ENCODE measurements at places on chromosomes 6 and 20.

DNA sequence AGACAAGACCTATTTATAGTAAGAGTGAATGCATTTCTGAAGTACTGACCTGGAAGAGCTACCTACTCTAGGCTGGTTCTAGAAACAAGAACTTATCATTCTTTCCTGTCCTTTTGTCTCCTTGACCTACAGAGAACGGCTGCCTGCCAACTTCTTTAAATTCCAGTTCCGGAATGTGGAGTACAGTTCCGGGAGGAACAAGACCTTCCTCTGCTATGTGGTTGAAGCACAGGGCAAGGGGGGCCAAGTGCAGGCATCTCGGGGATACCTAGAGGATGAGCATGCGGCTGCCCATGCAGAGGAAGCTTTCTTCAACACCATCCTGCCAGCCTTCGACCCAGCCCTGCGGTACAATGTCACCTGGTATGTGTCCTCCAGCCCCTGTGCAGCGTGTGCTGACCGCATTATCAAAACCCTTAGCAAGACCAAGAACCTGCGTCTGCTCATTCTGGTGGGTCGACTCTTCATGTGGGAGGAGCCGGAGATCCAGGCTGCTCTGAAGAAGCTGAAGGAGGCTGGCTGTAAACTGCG lies 8.3 kb downstream of the APOBEC2 start:
- DNase-seq, result no peak

GRCh38 chr6:136360783-136361182 lies 71.1 kb upstream of the BCLAF1 start:
- DNase-seq, result no peak

GRCh38 chr6:36679043-36679833 lies 724 bp downstream of the CDKN1A start:
- DNase-seq, result peak; percentile 36

DNA sequence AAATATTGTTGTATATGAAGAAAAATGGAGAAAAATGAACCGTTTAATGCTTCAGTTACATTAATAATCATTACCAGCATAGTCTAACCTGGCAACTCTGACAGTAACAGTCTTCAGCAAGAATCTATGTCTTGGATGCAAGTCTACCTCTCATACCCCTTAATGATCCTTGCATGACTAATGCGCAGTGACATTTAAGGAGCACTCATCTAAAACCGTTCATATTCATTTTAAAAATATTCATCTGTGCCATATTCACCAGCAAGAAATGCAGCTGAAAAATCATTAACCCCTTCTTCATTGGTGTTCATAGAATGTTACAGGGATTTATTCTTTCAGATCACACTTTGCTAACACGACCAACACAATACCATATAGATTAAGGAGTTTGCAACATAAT lies 227.2 kb upstream of the ASCC3 start:
- DNase-seq, result no peak

DNA sequence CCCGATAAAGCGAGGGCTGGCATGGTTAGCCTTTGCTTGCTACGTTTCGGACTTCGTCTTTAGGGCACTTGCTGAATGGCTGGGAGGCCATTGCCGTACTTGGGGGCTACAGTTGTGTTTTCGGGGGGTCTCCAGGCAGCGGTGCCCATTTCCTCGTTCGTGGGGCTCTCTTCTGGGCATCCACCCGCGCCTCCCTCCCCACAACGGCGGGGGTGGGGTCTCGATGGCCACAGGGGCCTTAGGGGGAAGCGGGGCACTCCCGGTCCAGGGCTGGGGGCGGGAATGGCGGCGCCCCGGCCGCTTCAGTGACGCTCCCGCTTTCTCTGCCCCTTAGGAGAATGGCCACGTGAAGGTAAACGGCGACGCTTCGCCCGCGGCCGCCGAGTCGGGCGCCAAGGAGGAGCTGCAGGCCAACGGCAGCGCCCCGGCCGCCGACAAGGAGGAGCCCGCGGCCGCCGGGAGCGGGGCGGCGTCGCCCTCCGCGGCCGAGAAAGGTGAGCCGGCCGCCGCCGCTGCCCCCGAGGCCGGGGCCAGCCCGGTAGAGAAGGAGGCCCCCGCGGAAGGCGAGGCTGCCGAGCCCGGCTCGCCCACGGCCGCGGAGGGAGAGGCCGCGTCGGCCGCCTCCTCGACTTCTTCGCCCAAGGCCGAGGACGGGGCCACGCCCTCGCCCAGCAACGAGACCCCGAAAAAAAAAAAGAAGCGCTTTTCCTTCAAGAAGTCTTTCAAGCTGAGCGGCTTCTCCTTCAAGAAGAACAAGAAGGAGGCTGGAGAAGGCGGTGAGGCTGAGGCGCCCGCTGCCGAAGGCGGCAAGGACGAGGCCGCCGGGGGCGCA lies 2.4 kb downstream of the MARCKS start:
- DNase-seq, result peak; percentile 48

DNA sequence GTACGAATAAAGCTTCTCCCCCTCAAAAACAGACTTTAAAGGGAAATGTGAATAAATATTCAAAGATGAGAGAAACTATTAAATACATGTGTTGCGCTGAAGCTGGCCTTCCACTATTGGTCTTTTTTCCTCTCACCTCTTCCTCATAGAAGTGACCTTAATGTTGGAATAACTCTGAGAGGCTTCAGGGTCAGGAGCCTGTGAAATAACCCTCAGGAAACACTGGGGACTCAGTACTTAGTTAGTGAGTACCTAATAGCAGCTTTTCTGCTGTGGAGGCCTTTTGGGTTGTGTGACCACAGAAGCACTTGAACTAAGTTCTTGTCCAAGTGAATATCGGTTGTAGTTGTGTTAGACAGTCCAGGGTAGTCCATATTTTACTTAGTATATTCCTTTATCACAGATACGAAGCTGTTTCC lies 799 bp upstream of the SHPRH start:
- no peak for DNase-seq

- DNase-seq, result no peak
Observed at GRCh38 chr6:149896491-149896890, 1.4 kb downstream of the RAET1E start.

GRCh38 chr6:53734473-53735299 lies 60.1 kb upstream of the LRRC1 start:
- DNase-seq, result peak; percentile 52

GRCh38 chr6:139922236-139922635 lies 547.8 kb upstream of the CITED2 start:
- no peak for DNase-seq

GRCh38 chr6:24547243-24547642 lies 52.5 kb downstream of the ALDH5A1 start:
- DNase-seq, result no peak

GRCh38 chr6:129473546-129473945 lies 236.4 kb downstream of the ARHGAP18 start:
- no peak for DNase-seq

DNA sequence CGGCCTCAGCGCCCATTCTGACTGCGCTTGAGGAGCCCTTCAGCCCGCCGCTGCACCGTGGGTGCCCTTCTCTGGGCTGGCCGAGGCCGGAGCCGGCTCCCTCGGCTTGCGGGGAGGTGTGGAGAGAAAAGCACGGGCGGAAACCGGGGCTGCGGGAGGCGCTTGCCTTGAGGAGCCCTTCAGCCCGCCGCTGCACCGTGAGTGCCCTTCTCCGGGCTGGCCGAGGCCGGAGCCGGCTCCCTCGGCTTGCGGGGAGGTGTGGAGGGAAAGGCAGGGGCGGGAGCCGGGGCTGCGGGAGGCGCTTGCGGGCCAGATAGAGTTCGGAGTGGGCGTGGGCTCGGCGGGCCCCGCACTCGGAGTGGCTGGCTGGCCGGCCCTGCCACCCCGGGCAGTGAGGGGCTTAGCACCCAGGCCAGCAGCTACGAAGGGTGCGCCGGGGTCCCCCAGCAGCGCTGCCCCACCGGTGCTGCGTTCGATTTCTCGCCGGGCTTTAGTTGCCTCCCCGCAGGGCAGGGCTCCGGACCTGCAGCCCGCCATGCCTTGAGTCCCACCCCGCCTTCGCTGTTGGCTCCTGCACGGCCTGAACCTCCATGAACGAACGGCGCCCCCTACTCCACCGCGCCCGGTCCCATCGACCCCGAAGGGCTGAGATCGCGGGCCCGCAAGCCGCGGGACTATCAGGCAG lies 45.7 kb upstream of the MCUR1 start:
- no peak for DNase-seq

- DNase-seq, result no peak
Observed at GRCh38 chr6:69379518-69379917, 417.3 kb downstream of the LMBRD1 start.

DNA sequence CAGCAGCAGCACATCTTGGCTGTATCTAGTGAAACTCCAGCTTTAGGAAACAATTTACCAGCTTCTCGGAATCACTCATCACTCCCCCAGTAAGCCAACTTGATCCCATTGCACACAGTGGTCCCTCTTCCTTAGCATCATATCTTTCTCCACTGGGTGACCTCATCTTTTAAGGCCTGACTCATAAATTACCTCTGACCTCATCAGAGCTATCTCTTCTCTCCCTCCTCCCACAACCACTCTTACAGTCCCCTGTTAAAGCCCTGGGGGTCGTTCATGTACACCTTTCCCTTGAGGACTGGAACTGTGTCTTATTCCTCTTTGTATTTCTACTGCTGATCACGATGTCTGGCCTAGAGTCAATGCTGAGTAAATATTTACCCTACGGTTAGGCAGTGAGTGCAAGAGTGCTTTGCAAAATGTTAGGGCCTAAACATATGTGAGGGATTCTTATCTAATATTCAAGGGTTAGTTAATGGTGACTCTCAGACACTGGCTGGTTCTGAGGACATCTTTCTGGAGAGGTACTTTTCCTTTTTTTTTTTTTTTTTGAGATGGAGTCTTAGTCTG lies 187.2 kb downstream of the LRFN2 start:
- DNase-seq, result no peak

DNA sequence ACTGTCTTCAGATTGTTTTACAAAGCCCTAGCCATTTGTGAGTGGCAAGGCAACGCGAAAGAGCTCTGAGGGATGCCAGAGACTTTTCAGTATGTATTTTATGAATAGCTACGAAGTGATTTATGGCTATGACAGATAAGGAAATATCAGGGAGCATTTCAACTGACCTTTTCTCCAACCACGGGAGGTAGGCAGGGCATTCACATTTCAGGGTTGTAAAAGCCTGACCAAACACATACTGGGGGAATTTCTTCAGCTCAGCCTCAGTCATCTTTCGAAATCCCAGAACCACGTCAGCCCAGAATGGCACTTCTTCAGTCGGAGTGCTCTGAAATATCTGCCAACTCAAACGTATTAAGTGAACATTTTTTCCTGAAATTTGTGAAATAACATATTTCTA lies 10.8 kb downstream of the DDO start:
- peak; percentile 22 for DNase-seq

DNA sequence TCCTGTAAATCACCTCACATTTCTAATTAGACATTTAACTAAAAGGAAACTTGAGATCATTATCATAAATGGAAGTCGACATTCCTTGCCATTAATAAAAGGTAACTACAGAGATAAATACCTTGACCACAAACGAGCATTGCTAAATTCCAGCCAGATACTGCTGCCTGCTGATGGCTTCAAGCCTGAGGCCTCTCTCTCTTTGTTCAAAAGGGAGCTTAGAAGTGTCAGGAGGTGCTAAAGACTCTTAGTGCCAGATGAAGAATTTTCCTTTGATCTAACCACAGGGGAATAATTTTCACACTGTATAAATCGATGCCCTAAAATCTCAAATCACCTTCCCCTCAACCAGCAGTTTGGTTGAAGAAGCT lies 248.2 kb upstream of the PMEPA1 start:
- no peak for DNase-seq

- no peak for DNase-seq
Observed at GRCh38 chr6:37050045-37050853, 44.8 kb downstream of the FGD2 start.

DNA sequence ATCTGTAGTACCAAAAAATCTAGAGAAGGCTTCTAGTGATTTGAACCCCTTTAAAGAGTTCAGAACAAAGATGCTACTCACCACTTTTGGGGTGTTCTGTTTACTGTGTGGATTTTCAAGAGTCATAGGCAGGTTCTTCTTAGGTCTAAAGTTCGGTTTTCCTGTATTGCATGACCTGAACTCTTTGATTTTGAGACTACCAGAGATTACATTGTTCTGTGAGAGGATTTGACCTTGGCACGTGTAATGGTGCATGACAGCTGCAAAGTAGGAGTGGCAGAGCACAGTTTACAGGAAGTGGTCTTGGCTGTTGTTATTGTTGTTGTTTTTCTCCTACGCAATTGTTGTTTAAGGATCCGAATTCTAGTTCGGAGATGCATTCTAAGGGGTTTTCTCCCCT lies 592.7 kb downstream of the EPHA7 start:
- no peak for DNase-seq

GRCh38 chr6:47465117-47465516 lies 12.5 kb upstream of the CD2AP start:
- DNase-seq, result no peak

GRCh38 chr6:139371421-139372203 lies 2.8 kb downstream of the CITED2 start:
- no peak for DNase-seq

- no peak for DNase-seq
Observed at GRCh38 chr20:62484478-62484877, 8.7 kb upstream of the GATA5 start.

GRCh38 chr6:7737867-7738266 lies 12.0 kb downstream of the BMP6 start:
- no peak for DNase-seq

DNA sequence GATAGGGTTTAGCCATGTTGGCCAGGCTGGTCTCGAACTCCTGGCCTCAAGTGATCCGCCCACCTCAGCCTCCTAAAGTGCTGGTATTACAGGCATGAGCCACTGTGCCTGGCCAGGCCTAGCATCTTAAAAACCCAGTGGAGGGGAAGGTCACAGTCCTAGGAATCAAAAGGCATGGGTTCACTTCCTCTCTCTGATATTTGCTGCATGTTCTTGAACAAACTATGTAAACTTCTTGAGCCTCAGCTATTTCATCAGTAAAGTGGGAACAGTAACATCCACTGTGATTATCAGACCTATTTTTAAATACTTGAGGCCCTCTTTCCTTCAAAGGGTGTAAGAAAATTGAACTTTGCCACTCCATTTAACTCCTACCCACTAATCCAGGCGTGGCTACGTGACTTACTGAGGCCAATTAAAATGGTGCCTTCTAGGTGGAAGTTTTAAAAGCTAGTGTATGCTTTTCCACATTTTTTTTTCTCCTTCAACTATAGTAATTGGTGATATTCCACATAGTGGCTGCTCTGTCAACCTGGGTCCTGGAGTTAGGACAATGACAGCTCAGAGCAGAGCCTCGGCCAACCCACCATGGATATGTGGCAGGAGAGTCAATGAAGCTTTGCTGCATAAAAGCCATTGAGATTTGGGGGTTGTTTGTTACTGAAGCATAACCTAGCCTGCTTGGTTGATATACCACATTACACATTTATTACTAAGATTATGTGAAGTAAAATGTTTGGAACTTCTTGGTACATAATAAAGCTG lies 32.2 kb upstream of the IER3 start:
- no peak for DNase-seq

DNA sequence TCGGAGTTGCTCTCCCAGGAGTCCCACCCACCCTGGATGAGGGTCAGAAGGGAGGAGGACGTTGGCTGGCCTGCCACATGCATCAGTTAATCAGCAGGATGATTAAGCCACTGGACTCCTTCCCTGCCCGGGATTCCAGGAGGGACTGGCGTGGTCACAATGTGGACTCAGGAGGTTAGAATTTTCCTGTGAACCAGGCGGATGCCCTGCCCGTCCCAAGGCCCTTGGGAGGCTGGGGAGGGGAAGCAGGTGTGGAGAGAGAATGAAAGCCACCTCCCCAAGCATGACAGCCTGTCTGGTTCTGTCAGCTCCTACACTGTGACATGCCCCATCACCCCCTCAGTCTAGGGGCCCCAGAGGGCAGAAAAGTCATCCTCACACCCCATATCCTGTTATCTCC lies 11.6 kb upstream of the ITPR3 start:
- DNase-seq, result peak; percentile 92
